ENCODE measurements at places on chromosomes 5 and 9.

DNA sequence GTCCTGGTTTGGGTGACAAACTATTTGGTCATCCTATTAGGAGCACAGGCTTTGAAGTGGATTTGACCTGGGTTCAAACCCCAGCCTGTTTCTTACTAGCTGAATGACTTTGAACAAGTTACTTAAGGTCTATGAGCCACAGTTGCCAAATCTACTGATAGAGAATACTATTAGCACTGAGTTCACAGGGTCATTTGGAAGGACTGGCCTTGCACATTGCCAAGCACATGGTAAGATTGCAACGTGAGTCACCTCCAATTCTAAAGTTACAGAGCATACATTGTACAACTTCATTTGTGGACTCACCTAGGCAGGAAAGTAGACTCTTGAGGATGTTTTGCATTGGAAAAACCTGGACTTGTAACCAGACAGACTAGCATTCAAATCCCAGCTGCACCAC lies 38.9 kb downstream of the MFAP3 start:
- no peak for DNase-seq

- no peak for DNase-seq
These were observed 2.8 kb downstream of the PDLIM7 start for GRCh38 chr5:177494346-177495195.

- no peak for DNase-seq
These were observed 53.7 kb downstream of the PLAC8L1 start for GRCh38 chr5:146051678-146052077.

DNA sequence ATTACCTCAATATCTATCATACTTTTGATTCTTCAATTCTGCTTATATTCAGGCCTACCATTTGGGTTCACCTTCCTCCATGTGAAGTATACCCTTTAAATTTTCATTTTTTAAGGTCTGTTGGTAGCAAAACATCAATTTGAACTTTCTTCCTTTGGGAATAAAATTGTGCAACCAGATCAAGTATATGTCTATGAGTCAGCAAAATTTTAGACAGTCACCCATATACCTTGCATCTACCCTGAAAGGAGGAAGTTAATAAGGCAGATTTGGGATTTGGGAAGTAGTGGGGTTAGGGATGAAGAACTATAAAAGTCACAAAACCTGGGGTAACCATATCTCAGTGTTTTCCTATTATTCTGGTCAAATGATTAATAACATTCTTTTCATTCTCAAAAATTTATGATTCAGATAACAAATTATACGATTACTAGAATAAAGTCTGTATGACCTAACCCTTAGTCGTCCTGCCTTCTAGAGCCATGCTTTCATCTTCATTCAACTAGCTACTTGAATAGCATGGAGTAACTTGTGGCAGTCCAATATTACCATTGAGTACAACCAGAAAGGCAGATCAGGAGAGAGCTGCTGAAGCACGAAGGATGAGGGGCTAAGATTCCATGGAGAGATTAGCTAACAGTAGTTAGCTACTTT lies 2.8 kb upstream of the IL33 start:
- DNase-seq = no peak

- DNase-seq = peak; percentile 8
These were observed 281.1 kb upstream of the MAP3K1 start for GRCh38 chr5:56534102-56534829.

DNA sequence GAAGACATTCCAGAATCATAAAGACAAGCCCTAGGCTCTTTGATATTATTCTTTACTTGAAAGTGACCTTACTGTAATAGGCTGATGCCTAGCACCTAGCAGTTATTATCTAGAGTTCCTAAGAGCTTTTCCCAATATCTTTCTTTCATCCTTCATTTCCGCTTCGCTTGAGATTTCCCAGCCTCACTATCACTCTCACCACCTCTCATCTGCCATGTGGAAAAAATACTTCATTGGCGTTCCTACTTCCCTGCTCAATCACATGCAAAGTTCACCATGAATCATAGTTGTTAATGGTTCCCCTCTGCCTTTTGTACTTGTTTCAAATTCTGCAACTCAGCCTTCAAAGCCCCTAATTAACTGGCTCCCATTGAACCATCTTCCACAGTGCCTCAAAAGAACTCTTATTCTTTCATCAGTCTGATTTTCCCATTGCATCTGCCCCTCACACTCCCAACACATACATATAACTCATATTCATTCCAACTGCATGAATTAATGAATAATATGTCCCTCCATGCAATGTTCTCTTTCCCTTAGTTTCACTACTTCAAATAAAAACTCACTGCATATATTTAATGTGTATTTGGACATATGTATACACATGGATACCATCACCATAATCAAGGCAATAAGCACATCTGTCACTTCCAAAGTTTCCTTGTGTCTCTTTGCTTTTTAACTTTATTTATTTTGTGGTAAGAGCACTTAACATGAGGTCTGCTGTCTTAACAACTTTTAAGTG lies 221.6 kb downstream of the PARP8 start:
- DNase-seq = no peak

- no peak for DNase-seq
These were observed 171.2 kb upstream of the S1PR3 start for GRCh38 chr9:88820055-88820454.

DNA sequence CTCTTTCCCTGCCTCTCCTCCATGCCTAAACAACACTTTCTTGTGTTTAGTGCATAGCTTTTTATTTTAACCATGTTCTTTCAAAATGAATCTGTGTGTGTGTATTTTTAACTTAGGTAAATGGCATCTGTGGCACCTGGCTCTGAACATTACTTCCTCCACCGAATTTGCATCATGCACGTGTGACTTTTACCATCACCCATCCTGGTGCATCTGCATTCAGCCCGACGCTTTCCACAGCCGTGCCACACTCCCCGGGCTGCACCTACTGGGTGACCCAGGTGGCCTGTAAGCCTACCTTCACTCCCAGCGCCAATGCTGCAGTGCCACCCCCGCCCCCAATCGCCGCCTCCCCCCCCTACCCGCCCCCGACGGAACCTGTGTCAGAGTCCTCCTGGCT lies 12.7 kb upstream of the FCN1 start:
- DNase-seq = no peak

DNA sequence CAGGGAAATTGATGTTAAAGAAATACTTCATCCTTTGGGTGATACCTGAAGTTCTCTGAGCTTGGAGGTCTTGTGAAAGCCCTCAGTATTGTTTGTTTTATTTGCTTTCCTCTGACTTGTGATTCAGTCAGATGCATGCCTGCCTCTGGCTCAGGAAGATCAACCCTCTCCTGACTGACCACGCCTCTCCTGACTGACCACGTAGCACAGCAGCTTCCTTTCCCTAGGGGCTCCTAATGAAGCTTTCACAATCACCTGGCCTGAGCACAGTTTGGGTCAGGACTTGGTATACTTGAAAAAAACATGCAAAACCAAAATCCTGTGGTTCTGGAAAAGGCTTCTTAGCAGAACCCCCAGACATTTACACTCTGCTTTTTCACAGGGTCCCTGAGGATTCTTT lies 3.8 kb downstream of the TGFBI start:
- DNase-seq = no peak

GRCh38 chr5:161009194-161009593 lies 157.2 kb upstream of the ATP10B start:
- no peak for DNase-seq

- DNase-seq = no peak
These were observed 14.4 kb downstream of the CPLX2 start for GRCh38 chr5:175885813-175886212.

DNA sequence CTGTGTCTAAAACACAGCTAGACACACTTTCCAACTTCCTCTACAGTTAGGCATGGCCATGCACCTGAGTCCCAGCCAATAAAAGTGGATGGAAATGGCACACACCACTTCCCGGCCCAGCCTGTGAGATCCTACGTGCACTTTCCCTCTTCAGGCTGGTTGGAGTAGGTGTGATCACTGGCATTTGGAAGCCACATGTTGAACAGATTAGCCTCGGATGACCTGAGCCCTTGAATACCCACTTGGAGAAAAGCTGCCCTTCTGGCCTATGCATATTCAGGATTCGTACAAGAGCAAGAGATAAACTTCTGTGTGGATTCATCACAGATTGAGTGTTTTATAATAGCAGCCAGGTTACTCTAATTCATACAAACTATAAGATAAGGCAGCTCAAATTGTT lies 359.0 kb upstream of the SLC30A5 start:
- DNase-seq = no peak

DNA sequence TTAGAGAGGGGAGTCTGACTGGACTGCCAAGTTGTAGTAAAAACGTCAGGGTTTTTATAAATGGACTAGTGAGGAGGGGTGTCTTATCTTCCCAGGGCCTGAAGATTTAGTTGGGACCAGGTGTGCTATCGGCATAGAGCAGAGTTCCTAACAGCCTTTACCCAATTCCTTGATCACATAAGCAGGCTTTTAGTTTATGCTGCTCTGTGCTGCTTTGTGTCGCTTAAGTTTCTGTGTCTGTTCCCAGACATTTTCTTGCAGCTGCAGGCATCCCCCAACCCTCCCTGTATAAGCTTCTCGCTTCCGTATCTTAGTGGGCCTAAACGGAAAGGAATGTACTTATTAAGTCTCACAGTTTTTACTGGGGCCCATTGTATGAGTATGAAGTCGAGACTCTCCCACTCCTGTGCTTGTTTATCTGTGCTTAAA lies 2.6 kb upstream of the SMC5 start:
- no peak for DNase-seq

- peak; percentile 69 for DNase-seq
These were observed 665 bp downstream of the TCF7 start for GRCh38 chr5:134114886-134115805.

GRCh38 chr9:5786370-5787127 lies 46.4 kb downstream of the ERMP1 start:
- DNase-seq = no peak

- DNase-seq = no peak
These were observed 25.1 kb downstream of the CACNA1B start for GRCh38 chr9:137902646-137903045.

DNA sequence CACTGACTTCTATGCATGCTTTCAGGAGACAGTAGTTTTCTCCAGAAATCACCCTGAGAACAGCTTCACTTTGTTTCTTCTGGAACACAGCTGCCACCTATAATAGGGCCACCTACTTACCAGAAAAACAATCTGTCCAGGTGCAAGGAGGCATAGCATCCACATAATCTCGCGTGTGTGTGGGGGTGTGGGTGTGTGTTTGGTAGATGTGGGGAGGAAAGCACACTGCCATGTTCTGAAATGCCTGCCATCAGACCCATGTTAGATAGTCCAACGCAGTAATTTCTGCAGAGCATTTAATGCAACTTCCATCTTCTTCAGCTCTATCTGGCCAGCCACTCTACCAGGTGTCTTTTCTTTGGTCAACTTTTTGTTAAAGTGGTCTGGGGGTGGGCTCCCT lies 102.9 kb downstream of the ACER2 start:
- no peak for DNase-seq

- DNase-seq = no peak
These were observed 559 bp downstream of the ROR2 start for GRCh38 chr9:91949392-91949945.

- DNase-seq = no peak
These were observed 223.0 kb upstream of the NUDT12 start for GRCh38 chr5:103785569-103785968.

DNA sequence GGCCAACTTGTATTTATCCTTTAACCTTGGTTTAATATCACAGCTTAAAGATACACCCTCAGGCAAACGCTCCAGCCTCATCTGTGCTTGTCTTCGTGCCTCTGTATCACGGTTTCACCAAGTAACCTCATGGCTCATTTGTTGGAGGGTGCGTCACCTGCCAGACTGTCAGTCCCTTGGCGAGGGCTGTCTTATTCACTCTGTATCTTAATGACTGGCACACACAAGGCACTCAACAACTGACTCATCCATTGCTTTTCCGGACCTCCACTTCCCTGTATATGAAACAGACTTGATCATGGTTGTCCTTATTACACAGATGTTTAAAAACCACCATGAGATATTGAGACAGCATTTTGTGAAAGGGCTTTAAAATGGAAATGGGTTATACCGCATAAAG lies 28.0 kb downstream of the LCP2 start:
- peak; percentile 41 for DNase-seq

- no peak for DNase-seq
These were observed 19.7 kb upstream of the ASTN2 start for GRCh38 chr9:117434566-117434965.

DNA sequence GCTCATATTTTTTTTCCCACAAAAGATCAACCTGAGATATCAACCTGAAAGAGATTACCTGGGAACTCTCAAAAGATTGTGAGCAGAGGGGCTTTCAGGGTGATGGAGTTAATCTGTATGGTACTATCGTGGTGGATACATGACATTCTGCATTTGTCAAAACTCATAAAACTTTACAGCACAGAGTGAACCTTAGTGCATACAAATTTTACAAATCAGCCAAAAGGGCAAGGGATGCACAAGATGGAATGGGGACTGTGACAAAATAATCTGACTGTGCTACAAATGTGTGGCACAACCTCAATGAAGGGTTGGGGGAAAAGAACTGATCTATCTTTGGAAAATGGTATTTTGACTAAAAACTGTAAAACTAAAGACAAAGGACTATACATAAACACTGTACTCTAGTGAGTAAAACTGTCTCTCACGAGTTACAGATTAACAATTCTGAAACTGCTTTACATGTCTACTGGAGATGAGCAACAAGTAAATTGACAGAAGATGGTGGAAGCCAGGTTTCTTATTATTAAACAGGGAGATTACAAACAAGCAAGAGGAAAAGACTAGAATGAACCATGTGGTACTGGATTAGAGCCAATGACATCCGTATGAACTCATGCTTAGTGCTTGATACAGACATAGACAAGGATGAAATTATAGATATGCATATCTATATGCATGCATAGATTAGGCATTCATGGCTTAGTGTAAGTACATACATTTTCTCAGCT lies 24.8 kb upstream of the RLN1 start:
- DNase-seq = no peak

- no peak for DNase-seq
These were observed 13.0 kb downstream of the ROR2 start for GRCh38 chr9:91937056-91937455.

DNA sequence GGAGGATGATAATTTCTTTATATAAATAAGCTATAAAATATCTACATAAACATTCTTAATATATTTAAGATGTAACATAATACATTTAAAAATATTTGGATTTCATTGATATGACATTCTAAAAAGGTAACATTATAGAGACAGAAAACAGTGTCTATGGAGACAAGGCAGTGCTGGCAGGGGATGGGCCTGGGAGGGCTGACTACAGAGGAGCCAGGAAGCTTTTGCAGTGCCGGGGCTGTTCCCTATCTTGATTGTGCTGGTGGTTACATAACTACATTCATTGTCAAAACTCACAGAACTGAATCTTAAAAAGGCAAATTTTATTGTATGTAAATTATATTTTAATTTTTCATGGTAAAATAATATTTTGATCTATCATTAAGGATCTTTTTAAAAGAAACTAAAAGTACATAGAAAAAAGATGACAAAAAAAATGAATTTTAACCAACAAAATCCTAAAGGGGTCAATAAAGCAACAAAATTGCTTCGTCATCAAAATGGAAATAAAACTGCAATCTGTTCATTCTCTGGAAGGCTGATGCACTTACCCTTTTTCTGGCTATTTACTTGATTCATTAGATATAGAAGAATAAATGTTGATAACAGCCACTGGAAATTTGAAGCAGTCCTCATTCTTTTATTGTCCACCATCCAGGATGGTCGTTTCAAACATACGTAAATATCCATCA lies 26.3 kb downstream of the LIFR start:
- no peak for DNase-seq

Measured in activated CD4-positive, CD25-positive, alpha-beta regulatory T cell (primary cell).